ENCODE measurements at places on chromosomes 5 and 9.

- no peak for DNase-seq
These were observed 36.4 kb upstream of the RAPGEF6 start for GRCh38 chr5:131671409-131671808.

DNA sequence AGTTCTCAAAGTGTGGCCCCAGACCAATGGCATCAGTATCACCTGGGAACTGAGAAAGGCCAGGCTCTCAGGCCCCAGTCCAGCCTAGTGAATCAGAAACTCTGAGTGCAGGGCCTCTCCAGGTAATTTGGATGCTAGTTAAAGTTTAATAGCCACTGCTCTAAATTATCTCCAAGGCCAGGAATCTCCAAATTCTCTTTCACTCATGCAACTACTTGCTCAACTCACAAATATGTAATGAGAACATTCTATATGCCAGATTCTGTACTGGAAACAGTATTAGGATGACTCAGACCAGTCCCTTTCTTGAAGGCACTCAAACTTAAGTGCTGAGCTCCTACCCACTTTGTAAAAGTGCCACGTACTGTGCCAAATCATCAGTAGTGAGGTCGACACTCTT lies 84.6 kb downstream of the PAPPA start:
- DNase-seq, result no peak

DNA sequence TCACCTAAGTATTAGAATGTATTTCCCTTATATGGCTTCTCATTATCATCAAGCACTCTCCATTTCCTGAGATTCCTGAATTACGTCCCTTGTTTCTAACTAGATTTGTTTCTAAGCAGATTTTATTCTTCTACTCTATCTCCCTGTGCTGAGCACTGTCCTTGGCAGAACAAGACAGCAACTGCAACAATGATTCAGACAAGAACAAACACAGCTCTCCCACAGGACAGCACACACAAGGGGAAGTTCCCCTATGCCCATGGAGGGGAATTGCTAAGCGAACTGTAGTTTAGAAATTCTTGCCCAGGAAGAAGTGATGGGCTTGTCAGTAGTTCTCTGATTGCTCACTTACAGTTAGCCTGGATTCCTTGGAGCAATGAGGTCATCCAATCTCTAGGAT lies 759.9 kb downstream of the DTWD2 start:
- no peak for DNase-seq

DNA sequence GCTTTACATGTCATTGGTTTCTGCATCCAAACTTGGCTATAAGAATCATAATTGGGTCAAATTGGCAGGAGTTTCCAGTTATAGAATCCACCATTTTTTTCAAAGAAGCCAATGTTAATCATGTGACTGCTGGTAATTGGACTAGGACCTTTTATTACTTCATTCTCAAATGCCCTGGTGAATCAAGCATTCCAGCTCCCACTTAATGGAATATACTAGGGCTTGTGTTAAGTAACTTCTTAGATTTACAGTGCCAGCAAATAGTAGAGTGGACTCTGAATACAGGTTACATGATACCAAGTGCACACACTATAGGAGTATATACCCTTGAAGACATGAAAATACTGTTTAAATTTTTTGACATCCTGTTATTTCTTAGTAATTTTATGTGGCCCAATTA lies 96.7 kb downstream of the NUDT12 start:
- DNase-seq, result no peak

DNA sequence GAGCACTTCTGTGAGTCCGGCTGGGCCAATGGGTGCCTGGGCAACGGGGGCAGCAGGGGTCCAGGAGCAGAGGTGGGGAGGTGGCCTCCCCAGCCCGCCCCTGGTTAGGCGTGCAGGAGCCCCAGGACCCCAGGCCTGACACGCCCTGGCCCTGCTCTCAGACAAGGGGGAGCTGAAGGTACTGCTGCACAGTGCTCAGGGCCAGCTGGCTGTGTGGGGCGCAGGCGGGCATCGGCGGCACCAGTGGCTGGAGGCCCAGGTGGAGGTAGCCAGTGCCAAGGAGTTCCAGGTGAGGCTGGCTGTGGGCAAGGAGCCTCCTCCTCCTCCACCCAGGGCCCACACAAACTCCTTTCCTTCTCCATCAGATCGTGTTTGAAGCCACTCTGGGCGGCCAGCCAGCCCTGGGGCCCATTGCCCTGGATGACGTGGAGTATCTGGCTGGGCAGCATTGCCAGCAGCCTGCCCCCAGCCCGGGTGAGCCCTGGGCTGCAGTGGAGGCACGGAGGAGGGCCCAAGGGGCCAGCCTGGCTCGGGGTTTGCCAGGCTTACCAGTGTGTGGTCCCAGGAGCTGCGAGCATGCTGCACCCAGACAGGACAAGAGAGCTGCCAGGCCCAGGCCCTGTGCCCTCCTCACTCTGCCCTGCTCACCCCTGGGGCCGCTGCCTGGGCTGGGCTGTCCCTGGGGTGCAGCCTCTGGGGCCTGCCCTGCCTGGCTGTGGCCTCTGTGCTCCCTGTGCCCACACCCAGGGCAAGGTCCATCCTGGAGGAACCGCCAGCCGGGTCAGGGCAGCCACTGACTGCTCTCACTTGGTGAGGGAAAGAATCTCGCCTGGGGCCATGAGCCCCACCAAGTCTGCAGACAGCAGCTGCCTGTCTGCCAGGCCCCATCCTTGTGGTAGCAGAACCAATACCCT lies 7.0 kb downstream of the MAMDC4 start:
- no peak for DNase-seq

- DNase-seq, result no peak
These were observed 114.4 kb downstream of the MAST4 start for GRCh38 chr5:66710557-66711088.

DNA sequence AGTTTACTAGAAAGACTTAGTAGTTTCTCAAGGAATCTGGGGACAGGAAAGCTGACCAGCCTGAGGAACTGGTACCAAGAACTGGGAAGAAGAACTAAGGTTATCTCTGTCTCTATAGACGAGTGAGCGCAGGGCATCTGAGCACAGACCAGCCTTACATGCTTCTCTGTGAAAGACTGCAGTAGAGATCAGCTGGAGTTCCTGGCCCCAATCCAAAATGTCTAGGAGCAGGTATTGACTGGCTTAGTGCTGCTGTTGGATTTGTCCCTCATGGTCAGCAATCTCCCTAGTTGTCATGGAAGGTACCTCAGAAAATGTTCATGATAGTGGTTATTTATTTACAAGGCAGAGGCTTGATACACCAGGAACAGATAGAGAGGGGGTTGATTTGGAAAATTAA lies 13.3 kb downstream of the NUP214 start:
- no peak for DNase-seq

- peak; percentile 21 for DNase-seq
These were observed 441.1 kb downstream of the EBF1 start for GRCh38 chr5:158658446-158659230.

DNA sequence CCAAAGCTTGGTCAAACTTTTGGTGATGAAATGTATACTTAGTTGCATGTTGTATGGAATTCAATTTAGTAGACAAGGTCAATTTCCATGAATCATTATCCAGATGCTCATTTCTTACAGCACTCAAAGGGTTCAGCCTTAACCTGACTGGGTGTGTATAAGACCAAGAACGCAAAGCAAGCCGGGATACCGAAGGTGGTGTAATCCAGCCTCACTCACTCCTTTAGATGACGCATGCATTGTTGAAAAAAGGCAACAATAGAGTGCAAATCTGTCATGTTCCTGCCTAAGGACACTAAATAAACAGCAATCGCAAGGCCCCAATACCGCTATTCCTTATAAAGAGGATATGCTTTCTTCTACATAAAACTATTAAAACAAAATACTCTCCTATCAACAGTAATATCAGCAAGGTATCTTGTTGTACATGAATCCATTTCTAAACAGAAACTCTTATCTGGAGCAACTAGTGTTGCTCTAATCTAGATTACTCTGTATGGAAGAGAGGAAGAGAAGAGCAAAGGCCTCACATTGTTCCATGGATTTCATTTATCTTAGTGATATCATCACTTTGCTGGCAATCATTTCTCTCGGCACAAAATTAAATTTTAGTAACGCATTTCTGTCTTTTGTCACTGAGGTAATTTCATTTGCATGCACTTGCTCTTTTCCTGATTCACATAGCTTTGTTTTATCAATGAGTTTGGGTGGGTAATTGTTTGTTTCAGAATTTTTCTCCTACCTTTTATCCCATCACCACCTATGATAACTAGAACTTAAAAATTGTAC lies 96.2 kb downstream of the PLK2 start:
- no peak for DNase-seq

DNA sequence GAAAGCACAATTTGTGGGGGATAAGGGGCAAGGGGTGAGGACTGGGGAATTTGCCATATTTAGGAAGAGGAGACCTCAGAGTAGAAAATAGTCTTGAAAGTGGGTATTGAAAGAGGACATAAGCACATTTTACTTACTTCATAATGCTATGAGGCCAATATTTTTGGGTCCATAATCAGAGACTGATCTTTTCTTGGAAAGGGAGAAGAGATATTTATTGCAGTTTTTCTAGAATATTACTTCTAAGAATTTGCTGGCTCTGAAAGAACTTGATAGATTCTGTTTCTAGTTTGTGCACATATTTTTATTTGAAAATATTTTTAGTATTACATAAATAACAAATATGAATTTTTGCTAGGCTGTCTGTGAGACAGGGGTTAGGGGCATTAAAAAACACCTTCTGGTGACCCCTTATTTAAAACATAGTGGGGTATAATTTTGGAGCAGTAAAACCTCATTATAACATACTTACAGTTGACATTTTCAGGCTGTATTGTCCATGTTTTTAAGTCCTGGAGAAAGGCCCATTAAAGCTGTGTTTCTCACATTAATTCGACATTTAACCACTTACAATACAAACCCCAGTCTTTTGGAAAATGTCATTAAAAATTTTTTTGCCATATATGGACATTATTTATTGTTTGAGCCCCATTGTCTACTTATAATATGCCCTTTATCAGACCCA lies 118.9 kb upstream of the NFIB start:
- no peak for DNase-seq

DNA sequence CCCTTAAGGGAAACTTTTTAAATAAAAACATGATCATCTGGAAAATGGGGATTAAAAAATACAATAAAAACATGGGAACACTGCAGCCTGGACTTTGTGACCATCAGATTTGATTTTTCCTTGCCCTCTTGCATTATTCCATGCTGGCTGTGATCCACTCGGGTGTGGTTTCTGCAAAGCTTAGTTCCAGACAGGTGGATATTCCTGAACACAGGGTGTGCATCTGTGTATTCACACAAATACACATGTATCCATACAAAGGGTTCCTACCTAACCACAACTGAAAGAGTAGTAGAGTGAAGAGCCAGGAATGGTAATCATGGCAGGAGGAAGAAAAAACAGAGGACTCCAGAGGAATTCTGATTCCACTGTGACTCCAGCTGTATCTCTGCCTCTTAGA lies 178.2 kb downstream of the PAM start:
- DNase-seq, result no peak

DNA sequence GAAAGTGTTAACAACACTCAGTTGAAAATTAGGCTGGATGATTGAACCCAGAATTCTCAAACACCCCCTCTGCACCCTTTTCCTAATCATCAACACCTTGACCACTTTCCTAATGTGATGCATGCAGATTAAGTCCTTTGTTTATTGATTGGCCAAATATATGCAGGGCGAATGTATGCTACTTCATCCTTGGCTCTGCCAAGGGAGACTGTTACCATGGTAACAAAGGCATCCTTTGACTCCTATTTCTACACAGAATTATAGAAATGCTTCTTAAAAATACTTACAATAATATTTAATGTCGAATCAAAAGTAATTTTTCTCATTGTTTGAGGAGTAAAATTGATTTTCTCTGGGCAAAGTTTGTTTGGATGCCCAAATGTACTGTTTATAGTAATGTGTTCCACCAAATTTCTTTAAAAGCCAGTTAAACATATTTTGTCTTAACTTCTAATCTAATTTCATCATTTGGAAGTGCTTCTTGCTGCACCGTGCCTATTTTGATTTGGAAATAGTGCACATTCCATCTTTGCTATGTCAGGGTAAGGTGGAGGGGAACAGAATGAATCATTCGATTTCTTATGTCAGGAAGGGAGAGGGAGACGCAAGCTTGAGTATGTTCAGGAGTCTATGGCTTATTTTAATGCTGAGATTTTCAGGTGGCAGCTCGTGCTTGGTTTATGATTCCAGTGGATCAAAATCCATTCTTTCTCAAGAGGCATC lies 1384.3 kb upstream of the WWC1 start:
- DNase-seq, result no peak

DNA sequence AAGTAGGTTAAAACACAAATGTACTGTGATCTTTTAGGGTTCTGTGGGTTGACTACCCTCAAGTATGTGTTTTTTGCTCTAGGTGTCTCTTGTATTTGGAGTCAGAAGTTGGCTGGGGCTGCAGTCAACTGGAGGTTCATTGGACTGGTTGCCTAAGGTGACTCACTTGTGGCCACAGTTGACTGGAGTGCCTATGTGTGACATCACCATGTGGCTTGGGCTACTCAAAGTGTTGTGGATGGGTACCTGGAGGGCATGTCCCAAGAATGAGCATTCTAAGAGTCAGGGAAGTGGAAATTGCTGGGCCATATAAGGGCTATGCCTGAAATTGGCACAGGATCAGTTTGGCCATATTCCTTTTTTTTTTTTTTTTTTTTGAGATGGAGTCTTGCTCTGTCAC lies 27.4 kb downstream of the SNX30 start:
- DNase-seq, result no peak

- DNase-seq, result peak; percentile 41
These were observed 1231.1 kb upstream of the NUDT12 start for GRCh38 chr5:104793755-104794080.

DNA sequence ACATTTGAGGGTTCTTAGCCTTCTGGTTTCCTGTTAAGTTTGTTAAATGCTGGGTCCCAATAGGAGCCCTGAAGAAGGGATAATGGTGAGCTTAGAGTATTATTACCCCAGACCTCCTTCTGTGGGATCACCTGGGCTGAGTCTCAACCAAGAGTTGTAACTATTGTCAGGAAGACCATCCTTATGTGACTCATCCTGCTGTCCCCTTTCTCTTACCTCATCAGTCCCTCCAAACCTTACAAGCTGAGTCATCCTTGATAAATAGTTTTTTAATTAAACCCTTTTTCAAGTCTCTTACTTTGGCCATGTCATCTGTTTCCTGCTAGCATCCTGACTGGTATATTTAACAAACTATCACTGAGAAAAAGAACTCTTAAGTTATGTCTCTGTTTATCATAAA lies 502.8 kb downstream of the LRRC70 start:
- DNase-seq, result no peak

Data from ELF-1 (cell line).